ENCODE measurements at places on chromosomes 16 and 17.

- DNase-seq = no peak
Observed at GRCh38 chr17:69722518-69722917, 308.0 kb downstream of the MAP2K6 start.

GRCh38 chr17:34135841-34136240 lies 119.2 kb upstream of the CCL2 start:
- no peak for DNase-seq

DNA sequence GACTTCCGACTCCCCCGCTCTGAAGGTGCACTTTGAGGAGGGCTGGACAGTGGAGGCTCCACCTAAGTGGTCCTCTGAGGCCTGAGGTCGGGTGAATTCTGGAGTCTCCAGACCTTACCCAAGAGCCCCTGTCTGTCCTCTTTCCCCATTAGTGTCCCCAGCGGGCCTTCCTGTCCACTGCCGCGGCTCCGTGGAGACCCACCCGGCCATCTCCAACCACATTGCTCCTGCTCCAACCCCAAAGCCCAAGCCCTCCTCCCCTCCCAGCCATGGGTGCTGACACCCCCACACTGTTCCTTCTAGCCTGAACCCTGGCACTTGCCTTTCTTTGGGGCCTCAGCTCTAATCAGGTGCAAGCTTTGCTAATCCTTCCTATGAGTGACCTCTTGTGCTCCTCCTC lies 283.1 kb upstream of the TNRC6C start:
- no peak for DNase-seq

DNA sequence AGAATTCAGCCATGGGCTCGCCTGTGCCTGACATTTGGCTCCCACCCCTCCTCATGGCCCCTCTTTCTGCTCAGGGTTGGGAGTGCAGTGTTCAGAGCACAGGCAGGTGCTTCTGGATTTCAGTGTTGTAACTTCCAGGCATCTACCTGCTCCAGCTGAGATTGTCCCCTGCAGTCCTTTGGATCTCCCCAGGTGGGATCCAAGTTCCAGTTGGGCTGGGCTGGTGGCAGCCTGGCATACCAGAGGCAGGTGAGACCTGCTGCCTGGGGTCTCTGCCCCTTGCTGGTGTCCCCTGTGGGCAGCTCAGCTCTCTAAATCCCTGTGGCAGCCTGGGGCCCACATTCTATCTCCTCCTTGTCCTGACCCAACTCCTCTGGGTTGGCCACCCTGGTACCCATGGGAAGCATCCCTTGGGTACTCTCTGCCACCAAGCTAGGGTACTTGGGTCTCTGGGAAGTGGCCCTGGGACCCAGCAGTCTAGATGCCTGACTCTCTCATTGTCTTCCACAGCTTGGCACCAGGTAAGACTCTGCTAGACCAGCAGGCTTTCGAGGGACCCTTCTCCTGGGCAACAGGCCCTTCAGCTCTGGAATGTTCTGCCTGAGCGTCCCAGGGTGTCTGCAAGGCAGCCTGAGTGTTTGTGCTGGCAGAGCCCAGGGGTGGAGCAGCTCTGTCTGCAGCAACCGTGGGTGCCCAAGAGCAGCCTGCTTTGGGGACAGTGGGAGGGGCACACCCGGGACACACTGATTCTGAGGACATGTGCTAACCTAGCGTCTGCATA lies 42.5 kb downstream of the DNAH17 start:
- no peak for DNase-seq

DNA sequence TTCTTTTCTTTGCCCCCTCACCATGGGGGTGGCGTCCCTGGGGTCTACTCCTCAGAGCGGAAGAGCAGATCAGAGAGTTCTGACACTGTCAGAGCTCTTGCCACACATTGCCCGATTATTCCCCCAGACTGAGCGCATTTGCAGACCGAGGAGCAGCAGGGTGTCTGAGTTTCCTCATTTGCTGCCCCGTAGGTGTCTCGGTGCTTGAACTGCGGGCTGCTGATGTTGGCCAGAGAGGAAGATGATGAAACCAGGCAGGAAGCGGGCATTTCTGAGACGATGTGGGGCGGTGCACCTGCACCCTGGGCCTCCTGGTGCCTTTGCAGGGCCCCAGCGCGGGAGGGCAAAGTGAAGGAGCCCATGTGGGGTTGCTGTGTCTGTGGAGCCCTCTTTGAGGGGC lies 55.2 kb downstream of the ARSG start:
- DNase-seq = peak; percentile 25

DNA sequence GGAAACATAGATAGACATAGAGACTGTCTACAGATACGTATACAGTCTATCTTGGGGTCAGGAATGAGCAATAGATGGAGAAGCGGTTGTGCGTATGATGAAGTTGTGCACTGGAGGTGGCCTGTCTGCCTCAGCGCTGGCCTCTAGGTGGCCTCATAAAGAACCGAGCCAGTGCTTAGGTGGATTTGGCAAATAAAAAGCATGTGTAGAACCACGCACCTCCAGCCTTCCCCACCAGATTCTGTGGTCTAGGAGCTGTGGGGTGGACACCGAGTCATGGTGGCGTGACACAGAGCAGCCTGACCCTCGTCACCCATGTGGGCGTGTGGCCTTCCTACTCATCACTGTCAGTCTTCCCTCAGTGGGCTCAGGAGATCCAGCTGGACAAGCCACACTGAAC lies 34.0 kb downstream of the PGS1 start:
- DNase-seq = no peak

DNA sequence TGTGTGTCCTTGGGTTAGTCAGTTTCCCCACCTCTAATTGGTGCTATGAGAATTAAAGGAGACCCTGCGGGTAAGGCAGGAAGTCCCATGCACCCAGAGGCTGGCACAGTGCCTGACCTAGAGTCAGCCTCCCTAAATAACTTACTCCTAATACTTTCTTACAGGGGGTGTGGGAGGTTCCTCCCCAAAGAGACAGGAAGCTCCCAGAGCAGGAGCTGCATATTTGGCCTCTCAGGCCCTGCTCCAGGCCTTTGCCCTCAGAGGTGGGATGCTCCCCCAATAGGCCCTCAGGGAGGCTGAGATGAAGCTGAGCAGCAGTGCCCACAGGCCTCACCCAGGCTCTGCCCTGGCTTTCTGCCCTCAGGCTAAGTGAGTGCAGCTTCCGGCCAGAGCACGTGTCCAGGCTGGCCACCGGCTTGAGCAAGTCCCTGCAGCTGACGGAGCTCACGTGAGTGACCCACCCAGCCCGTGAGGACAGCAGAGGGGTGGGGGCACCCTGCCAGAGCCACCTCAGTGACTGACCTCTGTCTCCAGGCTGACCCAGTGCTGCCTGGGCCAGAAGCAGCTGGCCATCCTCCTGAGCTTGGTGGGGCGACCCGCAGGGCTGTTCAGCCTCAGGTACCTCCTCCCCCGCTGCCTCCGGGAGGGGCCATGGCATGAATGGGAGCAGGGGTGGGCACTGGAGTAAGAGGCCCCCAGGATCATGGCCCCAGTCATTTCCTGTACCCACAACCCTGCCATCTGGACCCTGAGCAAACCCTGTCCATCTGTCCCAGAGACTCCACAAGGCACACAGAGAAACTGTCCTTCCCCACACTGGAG lies 31.1 kb upstream of the CPNE2 start:
- no peak for DNase-seq

DNA sequence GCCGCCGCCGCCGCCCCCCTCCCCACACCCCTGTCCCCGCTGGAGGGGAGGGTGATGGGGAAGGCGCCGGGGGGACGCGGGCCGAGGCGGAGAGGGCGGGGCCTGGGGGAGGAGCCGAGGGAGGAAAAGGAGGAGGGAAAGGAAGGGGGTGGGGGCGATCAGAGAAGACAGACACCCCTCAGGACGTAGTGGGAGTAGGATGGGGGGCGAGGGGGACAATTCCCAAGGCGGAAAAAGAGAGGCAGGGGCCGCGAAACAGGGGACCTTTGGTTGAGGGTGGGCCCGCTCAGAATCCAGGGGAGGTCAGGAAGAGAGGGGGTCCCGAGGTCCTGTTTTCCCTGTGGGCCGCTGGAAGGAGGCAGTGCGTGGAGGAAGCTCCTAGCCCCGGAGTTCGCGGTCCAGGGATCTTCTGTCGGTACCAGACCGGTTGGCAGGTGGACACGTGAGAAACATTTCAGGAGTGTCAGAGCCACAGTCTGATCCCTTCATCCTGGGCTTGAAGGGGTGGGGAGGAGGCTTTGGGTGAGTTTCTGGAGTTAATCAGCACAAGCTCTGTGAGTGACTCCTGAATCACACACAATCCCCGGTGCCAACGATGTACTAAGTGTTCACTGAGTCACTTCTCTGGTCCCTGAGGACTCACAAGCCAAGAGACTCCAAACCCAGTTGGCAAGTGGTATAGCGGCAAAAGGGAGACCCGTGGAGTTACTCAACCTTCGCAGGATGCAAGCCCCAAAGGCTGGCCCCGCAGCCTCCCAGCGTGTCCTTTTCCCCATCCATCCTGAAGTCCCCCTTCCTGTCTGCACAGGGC lies at the start of gene XYLT1:
Gene XYLT1 (minus strand): TSS at position 53 of the 811 bp plus-strand sequence. CDS start 164 bp downstream, outside the sequence.
- peak; percentile 45 for DNase-seq

GRCh38 chr17:65529040-65529633 lies 32.3 kb downstream of the AXIN2 start:
- DNase-seq = no peak

- DNase-seq = no peak
Observed at GRCh38 chr17:33371377-33371776, 78.3 kb upstream of the ASIC2 start.

GRCh38 chr17:45371414-45372324 lies 54.8 kb upstream of the MAP3K14 start:
- no peak for DNase-seq

- DNase-seq = no peak
Observed at GRCh38 chr17:46894476-46895151, 28.3 kb upstream of the GOSR2 start.

DNA sequence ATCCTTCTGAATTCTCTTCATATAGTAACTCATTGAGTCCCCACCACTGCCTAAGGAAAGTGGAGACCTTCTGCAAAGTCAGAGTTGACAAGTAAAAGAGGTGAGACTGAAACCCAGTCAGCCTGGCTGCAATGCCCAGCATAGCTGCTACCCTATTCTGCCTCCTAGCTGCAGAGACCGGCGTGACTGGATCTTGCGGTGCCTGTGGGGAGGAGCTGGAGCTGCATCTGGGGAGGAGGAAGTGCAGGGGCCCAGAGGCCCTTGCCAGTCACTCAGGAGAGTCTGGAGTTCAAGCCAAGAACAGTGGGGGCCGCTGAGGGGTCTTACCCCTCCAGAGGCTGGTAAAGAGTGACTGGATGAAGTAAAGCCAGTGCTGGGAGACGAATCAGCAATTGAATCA lies 35.0 kb upstream of the ZNF423 start:
- no peak for DNase-seq

DNA sequence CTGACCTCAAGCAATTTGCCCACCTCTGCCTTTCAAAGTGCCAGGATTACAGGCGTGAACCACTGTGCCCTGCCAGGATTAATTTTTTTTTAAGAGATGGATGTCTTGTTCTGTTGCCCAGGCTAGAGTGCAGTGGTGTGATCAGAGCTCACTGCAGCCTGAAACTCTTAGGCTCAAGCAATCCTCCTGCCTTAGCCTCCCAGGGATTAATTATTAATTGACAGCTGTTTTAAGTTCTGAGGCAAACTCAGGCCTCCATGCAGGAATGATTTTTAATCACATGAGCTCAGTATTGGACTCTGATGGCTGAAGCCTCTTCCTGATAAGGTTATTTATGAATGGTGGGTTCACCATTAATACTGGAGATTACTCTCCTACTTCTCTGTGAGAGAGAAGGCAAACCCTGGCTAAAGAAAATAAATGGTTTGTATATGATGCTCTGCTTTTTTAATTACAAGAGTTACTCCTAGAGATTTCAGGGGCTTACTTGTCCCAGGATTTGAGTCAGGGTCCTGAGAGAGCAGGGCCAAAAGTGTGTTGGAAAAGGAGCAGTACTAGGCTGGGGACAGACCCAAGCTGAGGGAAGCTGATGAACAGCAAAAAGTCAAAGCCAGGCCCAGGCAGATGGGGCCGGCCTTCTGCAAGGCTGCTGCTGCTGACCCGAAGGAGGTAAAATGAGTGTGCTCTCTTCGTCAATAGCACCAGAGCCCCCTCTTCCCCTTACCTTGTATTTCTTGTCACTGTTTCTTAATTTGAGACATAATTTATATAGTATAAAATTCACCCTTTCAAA lies 56.9 kb upstream of the HAS3 start:
- DNase-seq = no peak

DNA sequence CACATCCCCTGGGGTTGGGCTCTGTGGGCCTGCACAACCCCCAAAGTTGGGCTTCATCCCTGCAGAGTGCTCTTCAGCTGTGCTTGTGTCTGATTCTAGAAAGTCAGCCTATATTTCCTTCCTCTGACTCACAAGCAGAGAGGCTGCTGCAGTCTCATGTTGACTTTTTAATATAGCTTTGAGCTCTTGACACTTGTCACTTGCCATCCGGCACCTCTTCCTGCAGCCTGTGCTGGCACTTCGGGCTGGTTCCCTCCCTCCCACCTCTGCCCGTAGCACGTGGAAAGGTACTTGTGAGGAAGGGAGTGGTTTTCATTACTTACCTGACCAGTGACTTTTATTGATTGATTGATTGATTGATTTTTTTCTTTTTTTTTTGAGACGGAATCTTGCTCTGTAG lies 19.0 kb upstream of the JPT2 start:
- DNase-seq = no peak

- DNase-seq = no peak
Observed at GRCh38 chr17:40956401-40957254, 10.1 kb downstream of the KRT39 start.

GRCh38 chr17:32688221-32688620 lies 188.7 kb downstream of the MYO1D start:
- DNase-seq = no peak

GRCh38 chr16:49365711-49366509 lies 7.7 kb upstream of the C16orf78 start:
- no peak for DNase-seq

DNA sequence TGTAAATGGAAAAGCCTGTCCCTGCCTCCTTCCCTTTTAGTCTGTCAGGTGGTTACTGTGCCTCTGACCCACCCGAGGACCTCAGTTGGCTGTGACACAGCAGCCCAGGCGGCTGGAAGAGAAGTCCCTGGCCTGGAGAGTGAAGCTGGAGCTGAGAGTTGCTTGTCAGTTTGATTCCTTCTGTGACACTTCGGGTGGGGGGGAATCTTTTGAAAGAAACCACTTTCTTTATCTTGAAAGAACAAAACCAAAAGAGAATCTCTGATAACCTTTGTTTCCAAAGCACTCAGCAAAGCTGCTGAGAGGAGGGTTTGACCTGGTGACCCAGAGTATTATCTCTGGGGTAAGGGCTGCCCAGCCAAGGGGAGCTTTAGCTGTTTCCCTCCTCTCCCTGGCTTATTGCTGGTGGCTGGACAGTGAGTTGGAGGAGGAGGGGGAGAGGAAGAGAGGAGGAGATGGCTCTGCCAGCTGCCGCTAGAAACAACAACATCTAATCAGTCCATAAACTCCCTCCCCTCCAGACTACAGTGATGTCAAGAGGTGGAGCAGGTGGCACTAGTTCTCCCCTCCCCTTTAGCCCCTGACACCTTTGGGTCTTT lies 34.0 kb downstream of the YPEL2 start:
- DNase-seq = no peak

DNA sequence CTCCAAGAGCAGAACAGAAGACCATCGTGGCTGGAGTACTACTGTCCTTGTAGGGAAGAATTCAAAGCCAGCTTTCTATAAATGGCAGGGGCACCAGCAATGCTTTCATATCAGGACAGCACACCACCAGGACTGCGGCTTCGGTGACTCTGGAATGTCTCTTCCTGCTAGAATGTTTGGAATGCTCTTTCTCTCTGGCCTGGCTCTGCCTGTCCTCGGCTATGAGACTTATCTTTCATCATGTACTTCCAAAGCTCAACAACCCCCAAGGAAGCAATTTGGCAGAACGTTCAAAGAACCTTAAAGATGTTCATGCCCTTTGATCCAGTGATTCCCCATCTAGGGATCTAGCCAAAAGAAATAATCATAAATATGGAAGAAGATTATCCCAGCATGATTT lies 52.7 kb upstream of the NOG start:
- no peak for DNase-seq

- no peak for DNase-seq
Observed at GRCh38 chr17:17401271-17401781, 75.5 kb upstream of the MED9 start.
